Dermis blood vessel endothelial cell (primary cell): ENCODE measurements at places on chromosomes 3 and 15. TPM values are rescaled to one million over a fixed set of nuclear protein-coding genes. Genes with fewer than 3 reads are reported as not detected.
A peak's percentile ranks its signal among the peaks of the same experiment; 100 is the strongest.

The CFAP91 gene
- 0.14 and 0.34 TPM in 2 replicates for total RNA-seq

DNA sequence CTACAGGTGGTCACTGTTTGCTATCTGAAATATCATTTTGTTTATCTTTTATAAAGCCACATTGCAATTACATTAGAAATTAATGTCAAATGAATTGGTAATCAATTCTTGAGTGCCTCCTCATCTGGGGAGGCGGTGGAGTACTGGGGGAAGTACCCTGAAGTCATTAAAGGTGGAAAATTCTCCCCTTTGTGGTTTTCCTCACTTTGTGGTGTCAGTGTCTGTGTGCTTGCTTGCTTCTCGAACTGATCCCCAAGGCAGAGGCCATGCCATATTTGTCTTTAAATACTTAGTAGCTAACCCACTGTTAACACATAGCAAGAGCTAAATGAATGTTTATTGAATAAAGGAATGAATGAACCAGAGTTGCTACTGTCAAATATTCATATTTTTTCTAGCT, 40.5 kb upstream of the CCK start:
- no peak for DNase-seq

- no peak for DNase-seq
These were observed 1029.8 kb upstream of the GBE1 start for GRCh38 chr3:82791241-82791640.

GRCh38 chr3:14366248-14366647, 36.2 kb upstream of the SLC6A6 start:
- DNase-seq, result no peak

GRCh38 chr3:143171141-143171980, 51.8 kb downstream of the CHST2 start:
- no peak for DNase-seq

DNA sequence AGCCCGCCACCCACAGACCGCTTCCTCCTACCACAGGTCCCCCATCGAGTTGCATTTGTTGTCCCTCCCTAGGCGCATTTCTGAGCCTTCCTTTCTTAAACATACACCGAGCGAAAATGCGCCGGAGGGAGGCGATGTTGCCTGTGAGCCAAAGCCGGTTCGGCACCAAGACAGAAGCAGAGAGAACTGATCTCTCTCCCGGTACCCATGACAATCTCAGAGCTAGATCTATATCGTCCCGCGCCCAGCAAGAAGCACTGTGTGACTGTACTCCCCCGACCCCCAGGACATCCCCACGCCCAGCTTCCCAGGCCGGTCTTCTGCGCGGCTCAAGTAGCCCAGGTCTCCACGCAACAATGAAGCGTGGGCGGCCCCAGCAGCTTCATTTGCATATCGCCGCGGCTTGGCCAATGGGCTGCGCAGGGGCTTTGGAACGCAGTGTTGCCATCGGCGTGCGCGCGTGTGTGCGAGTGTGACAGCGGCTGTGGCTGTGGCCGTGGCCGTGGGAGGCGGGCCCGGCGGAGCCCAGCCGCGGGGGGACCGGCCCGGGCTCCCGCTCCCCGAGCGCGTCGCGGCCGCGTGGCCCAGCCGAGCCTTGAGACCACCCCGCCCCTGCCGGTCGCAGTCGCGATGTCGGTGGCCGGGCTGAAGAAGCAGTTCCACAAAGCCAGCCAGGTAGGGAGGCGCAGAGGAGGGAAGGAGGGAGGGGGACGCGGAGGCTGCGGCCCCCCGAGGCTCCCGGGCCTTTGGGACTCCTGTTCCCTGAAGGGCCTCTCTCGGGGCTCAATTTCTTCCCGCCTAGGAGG, at the start of gene SH3GL3:
Gene SH3GL3, plus strand, starts transcription at position 438 of the 806 bp plus-strand sequence. Its CDS starts 193 bp downstream, at position 631.
- peak; percentile 82 for DNase-seq
